ENCODE measurements at places on chromosomes 6 and 20.

- no peak for DNase-seq
Measured at GRCh38 chr20:38731738-38732113, 7.4 kb downstream of the SLC32A1 start.

GRCh38 chr6:166977621-166978525, 21.3 kb upstream of the CEP43 start:
- DNase-seq, result no peak

DNA sequence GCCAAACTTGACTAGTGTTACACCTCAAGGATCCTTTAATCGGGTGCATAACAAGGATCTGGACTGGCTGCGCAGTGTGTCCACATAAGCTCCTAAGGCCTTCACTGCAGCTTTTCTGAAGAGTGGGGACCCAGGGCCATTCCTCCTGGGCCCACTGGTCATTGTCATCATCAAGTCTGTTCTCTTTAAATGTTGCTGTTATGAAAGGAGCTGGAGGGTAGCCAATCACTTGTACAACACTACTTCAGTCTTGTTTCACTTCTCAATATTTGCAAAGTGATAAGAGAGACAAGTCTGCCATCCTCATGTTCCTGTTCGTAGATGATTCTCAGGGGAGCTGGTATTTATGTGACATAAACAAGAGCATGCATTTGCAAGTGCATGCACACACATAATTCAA, 149.8 kb downstream of the SYNDIG1 start:
- no peak for DNase-seq

DNA sequence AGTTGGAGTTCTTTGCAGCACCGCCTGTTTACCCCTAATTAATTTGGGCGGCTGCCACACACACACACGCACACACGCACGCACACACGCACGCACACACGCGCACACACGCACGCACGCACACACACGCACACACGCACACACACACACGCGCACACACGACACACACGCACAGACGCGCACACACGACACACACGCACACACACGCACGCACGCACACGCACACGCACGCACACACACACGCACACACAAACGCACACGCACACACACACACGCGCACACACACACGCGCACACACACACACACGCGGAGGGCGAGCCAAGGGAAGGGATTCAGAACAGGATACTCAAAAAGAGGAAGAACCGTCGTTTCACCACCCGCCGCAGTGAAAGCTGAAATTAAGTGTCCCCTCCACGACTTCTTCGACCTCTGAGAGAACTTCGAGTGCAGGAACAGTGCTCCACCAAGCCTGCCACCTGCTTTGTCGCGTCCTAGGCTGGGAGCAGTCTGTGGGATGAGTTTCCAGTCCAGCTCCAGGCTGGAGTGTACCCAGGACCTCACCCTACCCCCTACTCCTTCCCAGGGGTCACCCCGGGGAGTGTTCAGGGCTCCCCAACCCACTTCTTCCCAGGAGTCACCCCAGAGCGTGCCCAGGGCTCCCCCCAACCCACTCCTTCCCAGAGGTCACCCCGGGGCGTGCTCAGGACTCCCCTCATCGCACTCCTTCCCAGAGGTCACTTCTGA, 1.1 kb downstream of the RNASET2 start:
- DNase-seq, result no peak

DNA sequence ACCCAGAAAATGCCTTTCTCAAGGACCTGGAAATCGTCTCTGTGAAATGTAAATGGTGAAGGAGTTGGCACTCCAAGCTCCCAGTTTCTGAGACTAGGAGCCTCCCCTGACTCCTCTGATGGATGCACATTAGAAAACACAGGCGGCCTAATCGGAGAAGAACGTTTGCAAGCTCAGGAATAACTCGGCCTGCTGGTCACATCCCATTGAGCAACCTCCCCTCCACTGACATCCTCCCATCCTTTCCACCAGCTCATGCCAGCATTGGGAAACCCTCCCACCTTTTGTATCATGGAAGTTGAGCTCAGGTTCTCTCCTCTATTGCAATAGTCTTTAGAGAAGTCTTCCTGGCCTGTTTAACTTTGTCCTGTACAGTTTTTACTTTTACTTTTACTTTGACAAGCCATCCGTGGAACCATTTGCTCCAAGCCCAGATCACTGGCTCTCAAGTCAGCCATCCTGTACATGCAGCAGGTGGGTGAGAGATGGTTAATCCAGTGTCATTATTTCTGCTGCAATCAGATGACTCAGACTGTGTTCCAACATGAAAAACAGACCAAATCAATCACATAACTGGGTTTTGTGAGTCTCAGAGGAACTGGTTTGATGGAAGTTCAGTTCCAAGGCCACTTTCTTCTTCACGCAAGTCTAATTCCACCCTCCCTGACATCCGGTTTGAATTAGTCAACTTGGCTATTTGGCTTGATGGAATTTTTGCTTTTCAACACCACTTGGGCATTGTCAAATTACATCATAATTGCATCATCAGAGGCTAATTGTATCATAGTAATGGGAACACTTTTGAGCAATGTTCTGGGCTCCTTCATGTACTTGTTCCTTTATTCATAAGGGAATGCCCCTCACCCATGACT, 619.4 kb upstream of the CDH4 start:
- no peak for DNase-seq
